ENCODE measurements at places on chromosomes 7 and 10. TPM values are rescaled to one million over a fixed set of nuclear protein-coding genes. Genes with fewer than 3 reads are reported as not detected.

COBL gene
- total RNA-seq: not detected

CLRN3 gene
- not detected for total RNA-seq

MNX1 gene
- total RNA-seq: not detected

RBM20 gene
- 0.45 TPM for total RNA-seq

DLX6 gene
- total RNA-seq: not detected

CLCN1 gene
- not detected for total RNA-seq

GIMAP5 gene
- total RNA-seq: 0.08 TPM

CARD11 gene
- not detected for total RNA-seq

CYP2C19 gene
- total RNA-seq: not detected

ZNHIT1 gene
- 115 TPM for total RNA-seq

PNLIPRP1 gene
- total RNA-seq: not detected

LRRC61 gene
- total RNA-seq: not detected

MINDY4 gene
- 4.7 TPM for total RNA-seq

BMS1 gene
- total RNA-seq: 15.3 TPM

PDK4 gene
- total RNA-seq: 0.15 TPM

SPOCK2 gene
- 0.12 TPM for total RNA-seq

PRSS37 gene
- not detected for total RNA-seq

ANLN gene
- total RNA-seq: 14.5 TPM

HOXA9 gene
- total RNA-seq: not detected
